ENCODE measurements at places on chromosomes 1 and 21. TPM values are rescaled to one million over a fixed set of nuclear protein-coding genes. Genes with fewer than 3 reads are reported as not detected.

- DNase-seq = no peak
These were observed 15.6 kb downstream of the TNNT2 start for GRCh38 chr1:201361652-201362504.

The C8A gene
- polyA plus RNA-seq = 0.59 TPM

DNA sequence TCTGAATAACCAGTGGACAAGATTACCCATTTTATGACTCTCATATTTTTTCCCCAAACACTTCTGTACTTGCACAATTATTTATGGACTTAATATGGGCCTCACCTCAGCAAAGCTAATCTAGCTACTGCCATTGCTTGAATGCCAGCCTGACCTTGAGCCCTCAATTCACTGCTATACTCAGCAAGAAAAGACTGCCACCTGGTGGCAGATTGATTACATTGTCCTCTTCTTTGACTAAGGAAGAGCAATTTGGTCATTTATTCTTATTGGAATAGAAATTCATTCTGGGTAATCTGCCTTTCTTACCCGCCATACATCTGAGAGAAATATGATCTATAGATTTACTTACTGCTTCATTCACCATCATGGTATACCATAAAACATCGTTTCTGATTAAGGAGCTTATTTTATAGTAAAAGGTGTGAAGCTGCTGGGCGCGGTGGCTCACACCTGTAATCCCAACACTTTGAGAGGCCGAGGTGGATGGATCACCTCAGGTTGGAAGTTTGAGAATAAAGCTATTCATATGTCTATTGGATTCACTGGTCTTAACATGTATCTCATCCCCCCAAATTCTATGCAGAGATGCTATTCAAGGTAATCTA, 32.9 kb upstream of the DIPK1A start:
- DNase-seq = peak; percentile 53

DNA sequence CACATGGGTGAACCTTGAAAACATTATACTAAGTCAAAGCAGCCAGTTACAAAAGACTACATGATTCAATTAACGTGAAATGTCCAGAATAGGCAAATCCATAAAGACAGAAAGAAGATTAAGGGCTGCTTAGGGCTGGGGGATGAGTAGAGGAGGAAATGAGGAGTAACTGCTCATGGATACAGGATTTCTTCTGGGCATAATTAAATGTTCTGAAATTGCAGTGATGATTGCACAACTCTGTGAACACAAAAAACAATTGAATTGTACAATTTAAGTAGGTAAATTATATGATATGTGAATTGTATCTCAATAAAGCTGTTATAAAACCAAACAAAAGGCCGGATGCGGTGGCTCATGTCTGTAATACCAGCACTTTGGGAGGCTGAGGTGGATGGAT, 52.2 kb downstream of the RERE start:
- DNase-seq = no peak

DNA sequence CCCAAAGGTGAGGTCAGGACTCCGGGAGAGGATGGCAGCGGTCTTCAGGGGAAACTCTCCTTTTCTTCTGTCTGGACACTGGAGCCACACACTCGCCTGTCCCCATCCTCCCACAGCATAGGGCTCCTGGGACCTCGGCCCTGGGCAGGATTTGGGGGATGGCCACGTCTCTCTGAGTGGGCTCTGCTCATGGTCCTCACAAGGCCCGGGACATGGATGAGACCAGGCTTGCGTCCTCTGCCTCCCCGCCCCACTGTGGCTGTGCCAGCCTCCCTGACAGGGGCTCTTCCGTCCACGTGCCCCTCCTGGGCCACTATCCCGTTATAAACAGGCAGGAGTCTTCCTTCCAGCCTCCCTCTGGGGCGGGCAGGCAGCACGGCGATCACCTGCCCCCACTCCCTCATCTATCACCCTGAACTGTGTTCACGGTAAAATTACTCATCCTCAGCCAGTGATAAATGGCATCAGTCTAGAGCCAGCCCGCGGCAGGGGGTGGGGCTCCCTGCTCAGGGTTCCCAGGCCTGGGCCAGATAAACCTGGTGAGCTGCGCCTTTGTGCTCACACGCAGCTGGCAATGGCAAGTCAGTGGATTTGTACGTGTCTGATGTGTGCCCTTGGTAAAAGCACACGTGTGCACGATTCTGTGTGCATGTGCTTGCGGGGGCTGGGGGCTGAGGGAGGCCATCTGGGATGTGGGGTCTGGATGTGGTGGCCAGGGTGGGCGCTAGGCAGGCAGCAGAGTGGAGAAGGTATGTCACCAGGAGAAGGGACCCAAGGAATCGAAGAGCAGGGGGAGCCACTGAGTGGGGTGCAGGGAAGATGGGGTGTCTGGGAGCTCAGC, 12.6 kb upstream of the SAMD11 start:
- no peak for DNase-seq

DNA sequence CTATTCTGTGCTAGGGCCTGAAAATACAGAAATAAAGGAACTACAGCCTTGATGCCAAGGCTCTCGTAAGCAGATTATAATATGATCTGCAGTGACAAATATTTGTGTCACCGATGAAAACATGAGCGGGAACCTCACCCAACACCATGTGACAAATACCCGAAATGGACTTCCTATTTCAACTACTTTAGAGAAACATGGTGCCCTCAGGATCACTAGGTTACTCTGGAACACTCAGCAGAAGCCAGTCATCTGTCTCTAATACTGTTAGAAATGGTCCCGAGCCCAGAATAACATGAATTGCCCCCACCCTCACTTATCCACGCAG, 463 bp upstream of the VAMP3 start:
- no peak for DNase-seq

The TCEA3 gene
- polyA plus RNA-seq = 46.7 TPM

Measured in left renal cortex interstitium (tissue), 4 donors.